Fibroblast of the aortic adventitia (primary cell): ENCODE measurements at places on chromosomes 2 and 18.

DNA sequence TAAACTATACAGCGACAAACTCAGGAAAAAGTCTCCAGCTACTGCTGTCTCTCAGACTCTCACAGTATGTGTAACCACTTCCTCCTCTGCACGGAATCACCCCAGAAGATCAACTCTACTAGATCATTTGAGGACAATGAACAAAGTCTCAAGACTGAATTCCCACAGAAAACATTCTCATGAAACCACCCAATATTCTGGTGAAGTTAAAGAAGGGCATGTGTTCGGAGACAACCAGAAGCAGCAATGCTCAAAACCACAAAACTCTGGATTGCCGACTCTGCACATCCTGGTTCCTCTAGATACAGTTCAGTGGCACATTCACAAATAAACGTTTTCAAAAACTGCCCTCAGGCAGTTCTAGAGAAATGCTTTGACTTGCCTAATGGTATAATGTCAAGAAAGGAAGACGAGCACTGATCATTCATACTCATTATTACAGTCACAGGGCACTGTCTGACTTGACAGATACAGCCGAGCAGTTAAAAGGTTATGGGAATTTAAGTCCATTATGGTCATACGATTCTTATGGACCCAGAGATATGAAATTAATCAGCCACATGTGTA is 91.9 kb upstream of the STK17B start:
- no peak for DNase-seq

DNA sequence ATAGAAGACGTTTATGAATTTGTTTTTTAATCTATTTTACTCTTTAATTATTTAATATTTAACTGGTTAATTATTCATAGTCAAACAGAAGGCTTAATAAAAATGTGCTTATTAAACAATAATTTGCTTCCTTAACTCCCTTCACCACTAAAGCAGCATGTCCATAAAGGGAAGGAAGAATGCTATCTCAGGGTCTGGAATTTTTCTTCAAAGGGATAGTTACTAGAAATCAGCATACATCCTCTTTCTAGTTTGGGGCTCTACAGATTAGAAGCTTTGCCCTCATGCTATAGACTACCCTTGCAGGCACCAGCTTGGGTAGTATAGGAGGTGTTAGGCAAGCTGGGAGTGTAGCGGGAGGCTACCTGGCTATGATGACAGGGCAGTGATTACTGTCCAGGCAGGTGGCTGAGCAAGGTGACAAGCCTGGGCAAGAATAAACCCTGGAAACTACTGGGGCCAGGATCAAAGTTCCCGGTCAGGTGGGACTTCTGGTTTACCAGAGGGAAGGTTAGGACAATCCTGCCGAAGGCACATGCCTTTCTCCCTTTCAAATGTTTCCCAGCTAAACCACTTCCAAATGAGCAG is 276.0 kb upstream of the REV1 start:
- no peak for DNase-seq

GRCh38 chr2:181685150-181685688 is 4.9 kb upstream of the NEUROD1 start:
- peak; percentile 16 for DNase-seq

DNA sequence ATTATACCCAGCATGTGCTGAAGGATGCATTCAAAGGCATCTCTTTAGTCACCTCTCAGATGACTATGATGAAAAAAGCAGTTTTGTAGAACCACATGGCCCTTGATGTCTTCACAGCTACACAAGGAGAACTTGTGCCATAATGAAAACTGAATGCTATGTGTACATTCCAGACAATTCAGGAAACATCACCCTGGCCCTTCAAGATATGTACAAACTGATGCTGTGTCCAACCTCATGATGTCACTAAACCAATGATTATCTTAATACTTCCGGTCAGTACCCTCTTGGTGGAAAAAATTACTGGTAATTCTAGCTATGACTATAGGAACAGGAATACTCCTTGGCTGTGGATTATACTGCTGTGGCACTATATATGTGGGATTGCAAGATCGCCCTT is 20.0 kb downstream of the DUSP11 start:
- DNase-seq = peak; percentile 57

GRCh38 chr2:146037334-146037870 is 1517.5 kb upstream of the ZEB2 start:
- DNase-seq = no peak

- no peak for DNase-seq
Observed at GRCh38 chr2:209661286-209661894, 110.2 kb upstream of the UNC80 start.
